ENCODE measurements at places on chromosomes 6 and 20. TPM values are rescaled to one million over a fixed set of nuclear protein-coding genes. Genes with fewer than 3 reads are reported as not detected.

Gene PNPLA1
- total RNA-seq: not detected

Gene OR12D2
- total RNA-seq: not detected

Gene TSHZ2
- total RNA-seq: not detected

Gene DNAAF9
- 13.2 TPM for total RNA-seq

Gene LCA5
- total RNA-seq: 6.1 TPM

GRCh38 chr6:1686117-1687098 lies 76.7 kb downstream of the FOXC1 start:
- DNase-seq: peak; percentile 13

DNA sequence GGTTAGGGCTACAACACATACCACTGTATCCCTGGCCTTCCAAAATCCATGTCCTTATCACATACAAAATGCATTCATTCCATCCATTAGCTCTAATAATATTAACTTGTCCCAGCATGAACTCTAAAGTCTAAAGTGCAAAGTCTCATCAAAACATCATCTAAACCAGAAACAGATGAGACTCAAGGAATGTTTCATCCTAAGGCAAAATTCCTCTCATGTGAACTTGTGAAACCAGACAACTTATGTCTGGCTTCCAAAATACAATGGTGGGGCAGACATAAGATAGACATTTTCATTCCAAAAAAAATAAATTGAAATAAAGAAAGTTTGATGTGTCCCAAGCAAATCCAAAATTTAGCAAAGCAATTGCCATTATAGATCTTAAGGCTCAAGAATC lies 257.4 kb downstream of the HTR1B start:
- no peak for DNase-seq

- DNase-seq: no peak
Observed at GRCh38 chr6:84409911-84410310, 182.5 kb upstream of the CEP162 start.

DNA sequence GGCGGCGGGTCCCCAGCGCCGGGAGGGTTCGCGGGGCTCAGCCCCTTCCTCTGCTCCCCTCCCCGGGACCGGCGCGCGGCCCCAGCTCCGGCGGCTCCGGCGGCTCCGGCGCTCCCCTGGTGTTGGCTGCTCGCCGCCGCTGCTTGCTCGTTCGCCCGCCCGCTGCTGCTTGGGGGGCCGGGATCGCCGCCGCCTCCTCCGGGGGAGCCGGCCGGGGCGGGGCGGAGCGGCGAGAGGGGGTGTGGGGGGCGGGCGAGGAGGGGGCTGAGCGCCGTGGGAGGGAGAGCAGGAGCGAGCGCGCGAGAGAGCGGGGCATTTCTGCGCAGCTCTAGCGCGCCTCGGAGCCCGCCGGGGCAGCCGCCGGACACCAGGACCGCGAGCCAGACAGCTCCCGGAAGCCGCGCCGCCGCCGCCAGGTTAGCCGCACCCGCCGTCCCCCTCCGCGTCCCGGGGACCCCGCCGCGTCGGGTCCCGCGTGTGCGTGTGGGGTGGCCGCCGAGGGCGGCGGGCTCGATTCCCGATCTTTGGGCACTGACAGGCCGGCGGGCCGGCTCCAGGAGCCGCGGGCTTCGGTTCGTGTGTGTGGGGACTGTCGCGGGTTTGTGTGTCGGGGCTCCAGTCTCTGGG lies 62.0 kb upstream of the EPB41L1 start:
- DNase-seq: no peak

DNA sequence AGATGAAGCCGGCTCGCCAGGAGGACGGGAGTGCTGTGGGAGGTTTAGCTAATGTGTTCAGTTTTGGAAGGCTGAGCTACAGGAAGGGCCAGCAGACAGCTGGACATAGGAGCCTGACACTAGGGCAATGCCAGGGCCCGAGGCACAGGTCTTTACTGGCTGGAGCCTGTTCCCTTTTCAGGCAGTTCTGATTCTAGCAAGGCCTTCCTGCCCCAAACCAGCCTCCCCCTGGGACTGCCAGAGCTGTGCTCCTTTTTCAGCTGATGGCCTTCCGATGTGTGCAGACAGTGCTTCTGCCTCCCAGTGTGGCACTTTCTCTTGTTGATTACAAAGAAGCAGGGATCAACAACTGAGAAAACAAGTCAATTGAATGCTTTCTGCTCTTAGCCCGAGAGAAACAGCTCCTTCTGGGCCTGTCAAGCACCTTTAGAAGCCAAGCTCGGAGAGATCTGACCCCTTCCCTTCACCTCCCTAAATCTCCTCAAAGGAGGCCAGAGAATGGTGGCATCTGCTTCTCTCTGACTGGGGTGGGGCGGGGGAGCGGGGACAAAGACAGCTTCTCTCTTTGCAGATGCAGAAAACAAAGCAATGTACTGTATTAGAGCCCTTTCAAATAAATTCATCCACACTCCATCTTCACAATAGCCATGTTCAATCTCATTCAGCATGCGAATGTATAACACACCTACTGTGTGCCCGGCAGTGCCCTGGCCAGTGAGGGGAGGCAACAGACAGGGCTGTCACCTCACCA lies 63.2 kb downstream of the RAB44 start:
- no peak for DNase-seq

DNA sequence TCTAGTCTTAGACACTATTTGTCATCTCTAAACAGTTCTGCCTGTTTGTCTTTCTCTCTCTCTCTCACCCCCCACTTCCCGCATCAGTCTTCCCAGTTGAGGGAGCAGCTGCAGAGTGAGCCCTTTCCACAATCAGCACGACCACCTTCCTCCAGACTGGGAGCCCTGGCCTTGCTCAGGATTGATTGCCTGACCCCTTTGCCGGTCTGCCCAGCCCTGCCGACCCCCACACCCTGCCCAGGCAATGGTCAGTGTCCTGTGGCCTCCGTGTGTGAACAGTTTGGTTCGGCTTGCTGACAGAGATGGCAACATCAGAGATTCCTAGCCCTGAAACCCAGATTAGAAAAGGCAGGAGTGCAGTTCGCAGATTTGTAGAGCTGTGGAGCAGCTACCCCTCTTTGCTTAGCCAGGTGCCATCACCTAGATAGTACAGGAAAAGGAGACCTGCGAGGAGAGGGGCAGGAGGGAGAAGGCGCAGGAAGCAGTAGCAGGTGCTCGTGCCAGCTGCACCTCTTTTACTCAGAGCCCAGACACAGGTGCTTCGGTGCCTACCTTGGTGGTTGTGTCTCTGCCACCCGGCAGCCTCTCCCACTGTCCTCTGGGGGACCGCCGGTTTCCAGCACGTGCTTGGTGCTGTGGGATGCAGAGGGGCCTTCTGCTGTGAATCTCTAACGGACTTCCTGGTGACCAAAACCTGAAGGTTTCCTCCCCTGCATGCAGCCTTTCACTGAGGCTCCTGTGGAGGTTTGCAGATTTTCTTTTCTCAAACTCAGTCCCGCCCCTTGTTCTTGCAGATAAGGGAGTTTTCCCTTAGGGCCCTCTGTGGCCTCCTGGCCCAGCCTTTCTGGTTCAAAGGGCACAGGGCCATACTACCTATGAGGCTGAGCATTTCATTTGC lies 92.4 kb downstream of the SCML4 start:
- no peak for DNase-seq

DNA sequence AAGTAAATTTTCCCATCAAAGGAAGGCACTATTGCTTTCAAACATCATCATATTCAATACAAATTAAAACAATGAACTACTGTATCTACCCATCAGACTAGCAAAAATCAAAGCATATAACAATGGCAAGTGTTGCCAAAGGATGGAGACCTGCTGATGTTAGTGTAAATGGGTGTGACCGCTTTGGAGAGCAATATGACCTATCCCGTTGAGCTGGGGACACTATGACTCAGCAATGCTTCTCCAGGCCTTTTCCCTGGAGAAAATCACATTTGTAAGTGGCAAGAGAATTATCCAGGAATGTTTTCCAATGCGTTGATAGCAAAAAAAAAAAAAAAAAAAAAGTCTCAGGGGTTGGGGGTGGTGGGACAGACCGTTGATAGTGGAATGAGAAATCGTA lies 46.1 kb downstream of the PHACTR3 start:
- no peak for DNase-seq

DNA sequence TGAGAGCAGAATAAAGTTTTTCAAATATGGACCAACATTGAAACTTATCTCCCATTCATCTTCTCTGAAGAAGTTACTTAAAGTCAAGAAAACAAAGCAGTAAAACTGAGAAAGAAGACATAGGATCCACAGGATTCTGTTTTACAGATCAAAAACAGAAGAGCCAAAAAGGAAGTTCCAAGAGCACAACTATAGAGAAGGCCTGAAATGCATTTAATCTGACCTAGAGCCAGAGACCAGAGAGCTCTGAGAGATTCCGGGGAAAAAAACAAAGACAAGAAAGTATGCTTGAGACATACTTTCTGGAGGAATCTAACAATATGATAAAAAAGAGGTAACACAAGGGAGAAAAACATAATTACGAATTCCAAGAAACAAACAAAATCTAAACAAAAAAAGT lies 26.1 kb downstream of the SRPK1 start:
- DNase-seq: no peak

DNA sequence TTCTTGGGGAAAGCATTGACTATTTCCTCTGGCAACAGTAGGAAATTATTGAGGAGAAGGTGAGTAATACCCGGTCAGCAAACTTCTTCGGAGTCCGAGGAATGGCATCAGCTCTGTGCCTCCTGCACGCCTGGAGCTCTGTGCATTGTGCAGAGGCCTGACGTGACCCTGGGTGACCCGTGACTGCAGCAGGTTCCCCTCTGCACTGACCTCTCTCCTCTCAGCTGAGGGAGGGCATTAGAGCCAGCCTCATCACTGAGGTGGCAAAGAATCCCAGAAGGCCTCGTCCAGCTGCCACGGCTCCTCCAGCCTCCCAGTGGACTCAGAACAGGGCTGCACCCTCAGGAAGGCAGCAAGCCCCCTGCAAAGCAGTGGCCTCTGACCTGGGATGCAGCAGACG lies 502.9 kb downstream of the CD83 start:
- DNase-seq: no peak

- DNase-seq: no peak
Observed at GRCh38 chr6:106495014-106495413, 134.3 kb downstream of the RTN4IP1 start.

DNA sequence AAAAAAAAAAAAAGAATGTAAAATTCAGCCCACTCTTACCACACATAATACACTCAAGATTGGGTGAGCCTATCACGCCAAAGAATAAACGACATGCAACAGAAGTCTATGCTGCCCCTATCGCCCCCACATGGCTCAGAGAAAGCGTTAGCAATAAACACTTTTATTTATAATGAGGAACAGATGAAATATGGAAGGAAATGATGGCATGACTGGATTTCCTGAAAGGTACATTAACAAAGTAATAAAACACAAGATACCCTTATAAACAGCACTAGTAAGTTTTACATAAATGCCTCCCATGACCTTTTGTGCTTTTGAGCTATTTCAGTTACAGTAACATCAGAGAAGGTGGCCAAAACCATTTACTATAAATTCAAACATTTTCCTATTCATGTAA lies 71.4 kb upstream of the SCAF8 start:
- DNase-seq: peak; percentile 73

- DNase-seq: no peak
Observed at GRCh38 chr20:5833309-5833941, 83.2 kb downstream of the SHLD1 start.

- no peak for DNase-seq
Observed at GRCh38 chr6:32178547-32179440, 589 bp downstream of the RNF5 start.

DNA sequence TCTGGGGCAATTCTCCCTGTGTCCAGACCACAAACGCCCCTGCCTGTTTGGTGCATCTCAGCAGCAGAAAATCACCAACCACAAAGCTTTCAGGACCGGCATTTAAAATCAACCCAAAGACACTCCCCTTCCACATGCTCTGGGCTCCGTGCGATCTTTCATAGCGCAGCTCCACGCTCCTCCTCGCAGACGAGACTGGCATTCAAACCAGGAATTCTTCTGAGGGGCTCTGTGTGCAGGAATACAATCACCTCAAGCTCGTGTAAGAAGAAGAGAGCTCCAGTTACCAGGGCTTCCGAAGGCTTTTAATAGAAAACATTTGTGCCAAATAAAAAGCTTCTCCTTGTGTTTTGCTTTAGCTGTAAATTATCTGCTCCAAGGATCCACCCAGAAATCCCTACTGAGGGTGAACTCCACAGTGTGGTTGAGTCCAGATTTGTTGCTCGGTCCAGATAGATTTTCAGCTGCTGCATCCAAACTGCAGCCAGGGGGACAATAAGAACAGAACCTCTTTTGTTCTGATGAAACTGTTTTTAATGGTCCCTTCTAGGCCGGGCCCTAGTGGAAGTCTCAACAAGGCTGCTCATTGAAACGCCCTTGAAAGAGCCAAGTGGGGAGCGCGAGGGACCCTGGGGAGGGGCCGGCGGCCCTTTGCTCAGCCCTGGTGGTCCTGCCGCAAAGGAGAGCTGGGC lies 16.4 kb upstream of the BMP7 start:
- DNase-seq: no peak

GRCh38 chr6:109783250-109783986 lies 92.3 kb downstream of the FIG4 start:
- DNase-seq: no peak

- DNase-seq: no peak
Observed at GRCh38 chr6:27873021-27873940, 38.9 kb downstream of the OR2B2 start.

GRCh38 chr6:41358503-41358902 lies 23.1 kb downstream of the NCR2 start:
- DNase-seq: no peak

All from pulmonary artery endothelial cell (primary cell).